ENCODE measurements at places on chromosomes 2 and 18. TPM values are rescaled to one million over a fixed set of nuclear protein-coding genes. Genes with fewer than 3 reads are reported as not detected.

The PPP4R3B gene
- total RNA-seq = 21.2 TPM

The FEV gene
- not detected for total RNA-seq

The CRYGC gene
- total RNA-seq = not detected

The DNAJC5G gene
- total RNA-seq = not detected

The ELOA2 gene
- total RNA-seq = not detected

The MAP3K2 gene
- total RNA-seq = 28.8 TPM

The LDLRAD4 gene
- 1.9 TPM for total RNA-seq

The SIX2 gene
- total RNA-seq = 0.37 TPM

The IL36RN gene
- not detected for total RNA-seq

The CENPA gene
- total RNA-seq = 22.0 TPM

The HOXD9 gene
- total RNA-seq = 0.57 TPM

The CCDC102B gene
- 2.7 TPM for total RNA-seq

The NEB gene
- total RNA-seq = not detected

The CFAP53 gene
- 0.15 TPM for total RNA-seq

The IL1F10 gene
- total RNA-seq = not detected

The LIPT1 gene
- 4.5 TPM for total RNA-seq

The COLEC12 gene
- total RNA-seq = 39.2 TPM

The LOXHD1 gene
- not detected for total RNA-seq

The RND3 gene
- total RNA-seq = 187 TPM

The CFC1 gene
- not detected for total RNA-seq

The REG1B gene
- total RNA-seq = not detected

The CYS1 gene
- total RNA-seq = 0.79 TPM

The MRPL19 gene
- 71.6 TPM for total RNA-seq

The SFT2D3 gene
- 5.6 TPM for total RNA-seq

The THSD7B gene
- 0.05 TPM for total RNA-seq

The NT5C1B gene
- not detected for total RNA-seq

The SLC9A2 gene
- total RNA-seq = 0.05 TPM

The KCNK3 gene
- 2.8 TPM for total RNA-seq

The CCDC138 gene
- total RNA-seq = 5.6 TPM

The LGALSL gene
- total RNA-seq = 0.34 TPM

The TRIM43 gene
- not detected for total RNA-seq

The NPPC gene
- total RNA-seq = not detected

The RAMP1 gene
- 35.8 TPM for total RNA-seq

All from M059J (cell line).